ENCODE measurements at places on chromosomes 2 and 18.

- no peak for DNase-seq
Measured at GRCh38 chr2:241123816-241124536, 21.9 kb upstream of the MTERF4 start.

DNA sequence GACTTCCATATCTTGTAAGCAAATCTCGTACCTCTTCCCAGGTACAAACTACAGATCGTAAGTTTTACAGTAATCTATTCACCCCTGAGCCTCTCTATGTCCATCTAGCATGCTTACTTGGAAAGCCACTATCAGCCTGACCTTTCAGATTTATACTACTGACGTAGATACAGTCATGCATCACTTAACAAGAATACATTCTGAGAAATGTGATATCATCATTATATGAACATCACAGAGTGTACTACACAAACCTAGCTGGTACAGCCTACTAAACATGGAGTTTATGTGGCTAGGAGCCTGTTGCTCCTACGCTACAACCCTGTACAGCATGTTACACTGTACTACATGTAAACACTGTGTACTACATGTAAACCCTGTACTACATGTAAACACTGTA is 293.2 kb upstream of the ZNF804A start:
- no peak for DNase-seq

DNA sequence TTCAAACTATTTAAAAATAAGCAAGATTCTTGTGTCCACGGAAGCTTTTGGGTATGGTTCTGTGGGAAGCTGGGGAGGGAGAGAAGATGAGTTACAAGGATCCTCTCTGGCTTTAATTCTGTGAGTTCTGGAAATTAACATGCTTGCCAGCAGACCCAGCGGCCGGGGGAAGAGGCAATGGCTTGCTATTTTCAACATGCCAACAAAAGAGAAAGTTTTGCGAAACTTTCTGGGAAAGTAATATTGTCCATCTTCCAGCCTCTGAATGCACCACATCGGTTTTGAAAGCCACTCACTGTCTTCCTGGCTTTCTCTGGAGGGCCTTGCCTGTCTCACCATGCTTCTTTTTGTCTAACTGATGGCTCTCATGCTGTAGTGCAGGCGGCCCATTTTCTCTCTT is 85.7 kb downstream of the EN1 start:
- DNase-seq = no peak

DNA sequence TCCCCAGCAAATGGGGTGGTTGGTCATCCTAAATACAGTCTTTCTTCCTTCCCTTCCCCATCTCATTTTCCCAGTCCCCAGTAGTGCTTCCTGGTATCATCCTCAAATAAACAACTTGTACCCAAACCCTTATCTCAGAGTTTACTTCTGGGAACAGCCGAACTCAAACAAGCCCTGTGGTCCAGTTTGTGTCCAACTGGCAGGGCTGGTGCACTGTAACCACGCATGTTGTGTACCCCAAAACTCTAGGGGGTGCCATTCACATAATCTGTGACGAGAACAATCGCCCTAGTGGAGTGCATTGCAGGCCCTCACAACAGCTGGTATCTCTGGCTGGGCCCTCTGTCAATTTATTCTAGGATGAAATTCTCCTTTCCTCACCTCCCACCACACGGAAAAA is 366.2 kb downstream of the TNS1 start:
- DNase-seq = no peak

GRCh38 chr2:190570871-190571270 is 36.3 kb upstream of the NEMP2 start:
- DNase-seq = no peak

DNA sequence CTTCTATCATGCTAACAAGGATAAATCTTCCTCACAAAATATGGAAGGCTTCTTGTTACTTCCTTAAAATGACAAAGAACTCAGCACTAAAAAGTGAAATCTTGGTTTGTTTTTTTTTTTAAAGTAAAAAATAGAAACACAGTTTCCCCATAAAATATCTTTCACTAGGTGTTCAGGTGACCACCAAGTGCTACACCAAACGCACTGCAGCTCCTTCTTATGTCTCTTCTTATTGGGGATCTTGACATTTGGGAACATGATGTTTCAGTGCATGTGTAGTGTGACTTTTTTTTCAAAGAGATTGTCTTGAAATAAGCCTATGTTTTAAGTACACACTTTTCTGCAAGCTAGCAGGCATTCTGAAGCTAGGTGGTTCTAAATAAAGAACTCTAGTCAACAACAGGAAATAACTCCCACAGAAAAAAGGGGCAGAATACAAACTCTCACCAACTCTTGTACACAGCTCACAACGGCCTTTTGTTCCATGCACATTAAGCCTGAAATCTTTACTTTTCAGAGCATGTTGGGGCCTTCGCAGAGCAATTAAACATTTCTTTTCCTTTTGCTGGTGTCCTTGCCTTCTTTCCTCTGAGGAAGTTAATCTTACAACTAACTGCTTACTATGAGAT is 13.2 kb upstream of the SERTAD2 start:
- no peak for DNase-seq

GRCh38 chr2:43637030-43637803 is at the start of gene PLEKHH2:
Gene PLEKHH2 (plus strand): TSS chr2:43637260. CDS start chr2:43644674, 7,414 bp downstream.
- peak; percentile 89 for DNase-seq

GRCh38 chr2:230678018-230678417 is 34.6 kb upstream of the CAB39 start:
- DNase-seq = no peak

- DNase-seq = no peak
Measured at GRCh38 chr18:37481491-37481890, 84.1 kb downstream of the CELF4 start.

DNA sequence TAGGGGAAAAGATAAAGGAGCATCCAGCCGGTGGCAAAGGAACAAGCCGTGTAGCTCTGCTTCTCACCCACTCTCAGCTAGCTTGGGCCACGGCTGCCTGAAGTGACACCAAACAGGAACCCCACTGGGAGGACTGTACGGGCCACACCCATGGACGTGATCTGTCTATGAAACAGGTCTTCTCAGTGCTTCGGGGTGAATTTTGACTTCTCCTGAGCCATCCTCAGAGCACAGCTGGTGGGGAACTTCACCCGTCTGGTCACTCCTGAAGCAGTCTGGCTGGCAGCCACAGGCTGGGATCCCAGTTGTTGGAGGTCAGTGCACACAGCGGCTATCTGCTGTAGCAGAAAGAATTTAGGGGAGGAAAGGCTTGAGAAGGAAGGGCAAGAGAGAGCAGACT is 223.8 kb downstream of the FAM210A start:
- DNase-seq = peak; percentile 36

DNA sequence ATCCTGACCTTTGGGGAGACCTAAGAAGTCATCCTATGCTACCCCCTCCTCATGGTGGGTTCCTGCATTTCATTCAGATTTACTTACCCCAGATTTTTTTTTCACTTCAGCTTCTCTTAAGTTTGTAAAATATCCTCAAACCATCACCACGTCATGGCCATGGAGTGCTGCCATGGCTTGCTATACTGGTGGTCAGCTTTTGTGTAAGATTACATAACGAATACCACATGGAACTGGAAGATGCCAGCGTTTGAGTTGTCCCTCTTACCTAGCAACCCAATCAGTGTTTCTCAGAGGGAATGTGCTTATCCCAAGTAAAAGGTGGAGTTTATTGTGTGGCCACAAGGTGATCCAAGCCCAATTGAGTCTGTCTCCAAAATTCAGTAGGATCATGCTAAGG is 148.6 kb upstream of the ALPP start:
- DNase-seq = no peak

GRCh38 chr2:63696496-63696895 is 107.7 kb downstream of the MDH1 start:
- DNase-seq = no peak

DNA sequence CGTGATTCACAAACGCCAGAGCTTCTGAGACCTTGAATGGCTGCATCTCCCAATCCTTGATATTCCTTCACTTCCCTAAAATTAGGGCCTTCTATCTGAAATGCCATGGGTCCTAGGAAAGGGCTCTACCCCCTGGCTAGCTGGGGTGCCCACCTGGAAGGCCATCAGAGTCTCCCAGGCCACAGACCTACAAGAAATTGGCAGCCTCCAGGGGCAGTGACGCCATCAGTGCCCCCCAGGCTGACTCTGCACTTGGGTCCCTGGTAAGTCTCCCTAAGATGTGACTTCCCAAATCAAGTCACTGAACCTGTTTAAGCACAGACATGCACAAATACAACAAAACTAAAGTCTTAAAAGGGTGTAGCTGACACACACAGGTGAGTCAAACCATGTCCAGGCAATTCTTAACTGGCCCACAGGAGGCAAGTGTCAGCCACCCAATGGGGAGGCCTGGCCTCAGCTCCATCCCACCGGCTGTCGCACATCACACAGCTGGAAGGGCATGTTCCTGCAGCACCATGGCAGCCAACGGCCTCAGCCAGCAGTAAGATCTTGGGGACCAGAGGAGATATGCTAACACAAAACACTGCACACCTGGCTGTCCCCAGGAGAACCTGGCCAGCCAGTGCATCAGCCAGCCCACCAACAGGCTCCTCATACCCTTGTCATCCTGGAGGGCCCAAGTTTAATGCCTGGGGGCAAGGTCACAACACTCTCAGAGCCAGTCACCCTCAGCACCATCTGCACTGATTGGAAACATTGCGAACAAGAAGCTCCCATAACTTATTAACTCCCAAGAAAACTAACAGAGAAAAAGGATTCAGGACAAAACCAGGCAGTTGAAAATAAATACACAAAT is 5.2 kb downstream of the PARD6G start:
- DNase-seq = no peak

DNA sequence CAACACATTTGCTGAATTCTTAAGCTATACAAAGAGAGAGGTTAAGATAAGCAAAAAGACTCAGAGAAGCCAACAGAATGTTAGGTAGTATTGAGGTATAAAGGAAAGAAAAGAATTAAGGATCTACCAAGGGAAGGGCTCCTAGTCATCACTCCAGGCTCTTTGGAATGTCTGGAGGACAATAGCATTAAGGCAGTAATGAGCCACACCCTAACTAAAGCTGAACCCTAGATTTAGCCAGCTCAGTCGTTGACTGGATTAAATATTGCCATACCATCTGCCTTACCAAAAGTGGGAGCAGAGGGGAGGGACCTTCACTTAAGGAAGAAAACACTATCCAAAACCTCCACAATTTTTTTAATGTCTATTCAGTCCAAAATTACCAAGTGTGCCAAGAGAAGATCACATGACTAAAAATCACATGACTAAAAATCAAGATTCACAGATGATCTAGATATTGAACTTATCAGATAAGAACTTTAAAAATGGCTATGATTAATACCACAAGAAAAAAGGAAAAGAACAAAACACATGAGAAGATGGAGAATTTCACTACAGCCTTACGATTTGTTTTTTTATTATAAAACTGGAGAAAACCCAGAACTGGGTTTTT is 59.7 kb downstream of the EXOC6B start:
- DNase-seq = no peak

GRCh38 chr18:45910405-45911023 is 56.6 kb downstream of the EPG5 start:
- DNase-seq = peak; percentile 22

- DNase-seq = no peak
Measured at GRCh38 chr2:110900191-110900590, 167.8 kb downstream of the ACOXL start.

DNA sequence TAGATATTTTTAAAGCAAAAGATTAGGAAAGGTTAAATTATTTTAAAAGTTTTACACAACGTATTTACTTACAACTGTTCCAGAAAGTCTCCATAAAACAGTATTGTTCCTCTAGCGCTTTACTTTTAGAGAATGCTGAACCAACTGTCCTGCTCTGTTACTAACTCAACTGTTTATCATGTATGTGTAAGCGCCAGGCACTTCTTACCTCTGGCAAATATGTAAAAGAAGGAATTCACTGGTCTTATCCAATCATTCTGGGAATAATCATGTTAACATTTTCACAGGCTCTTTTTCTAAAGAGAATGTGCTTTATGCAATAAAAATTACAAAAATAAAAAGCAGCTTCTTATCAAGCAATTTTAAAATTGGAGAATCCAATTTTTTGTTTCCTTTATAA is 68.0 kb downstream of the COBLL1 start:
- no peak for DNase-seq

Measured in heart right ventricle (tissue), 16 donors.